ENCODE measurements at places on chromosomes 13 and 19.

DNA sequence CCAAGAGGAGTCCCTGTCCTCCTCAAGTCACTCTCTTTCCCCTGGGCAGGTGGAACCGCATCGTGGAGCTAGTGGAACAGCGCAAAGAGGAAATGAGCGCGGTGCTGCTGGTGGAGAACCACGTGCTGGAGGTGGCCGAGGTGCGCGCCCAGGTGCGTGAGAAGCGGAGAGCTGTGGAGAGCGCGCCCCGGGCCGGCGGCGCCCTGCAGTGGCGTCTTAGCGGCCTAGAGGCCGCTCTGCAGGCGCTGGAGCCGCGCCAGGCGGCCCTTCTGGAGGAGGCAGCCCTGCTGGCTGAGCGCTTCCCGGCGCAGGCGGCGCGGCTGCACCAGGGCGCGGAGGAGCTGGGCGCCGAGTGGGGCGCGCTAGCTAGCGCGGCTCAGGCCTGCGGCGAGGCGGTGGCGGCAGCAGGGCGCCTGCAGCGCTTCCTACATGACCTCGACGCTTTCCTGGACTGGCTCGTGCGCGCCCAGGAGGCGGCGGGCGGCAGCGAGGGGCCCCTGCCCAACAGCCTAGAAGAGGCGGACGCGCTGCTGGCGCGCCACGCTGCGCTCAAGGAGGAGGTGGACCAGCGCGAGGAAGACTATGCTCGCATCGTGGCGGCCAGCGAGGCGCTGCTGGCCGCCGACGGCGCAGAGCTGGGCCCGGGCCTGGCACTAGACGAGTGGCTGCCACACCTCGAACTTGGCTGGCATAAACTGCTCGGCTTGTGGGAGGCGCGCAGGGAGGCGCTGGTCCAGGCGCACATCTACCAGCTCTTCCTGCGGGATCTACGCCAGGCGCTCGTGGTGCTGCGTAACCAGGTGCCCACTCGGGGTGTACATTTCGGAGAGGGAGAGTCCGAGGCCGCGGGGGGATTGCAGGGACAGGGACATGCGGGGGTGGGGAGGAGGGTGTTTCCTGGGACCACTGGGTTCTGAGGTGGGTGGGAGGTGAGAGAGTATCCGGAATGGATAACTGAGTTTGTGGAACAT lies 52.8 kb downstream of the SPTBN4 start:
- no peak for DNase-seq

DNA sequence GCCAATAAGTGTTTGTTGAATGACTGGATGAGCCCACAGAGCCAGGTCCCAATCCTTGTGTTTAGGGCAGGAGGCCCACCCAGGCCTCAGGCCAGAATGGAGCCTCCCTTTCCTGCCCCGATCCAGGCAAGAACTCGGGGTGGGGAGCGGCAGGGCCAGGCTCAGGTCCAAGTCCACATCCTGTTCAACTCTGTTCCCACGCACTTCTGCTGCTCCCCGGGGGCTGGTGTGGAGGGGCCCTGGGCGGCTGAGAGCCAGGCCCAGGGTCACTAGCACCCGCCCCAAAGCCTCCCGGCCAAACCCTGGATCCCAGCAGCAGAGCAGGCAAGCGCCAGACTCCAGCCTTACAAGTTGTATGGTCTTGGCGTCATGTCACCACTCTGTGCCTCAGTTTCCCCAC lies 8.0 kb downstream of the ANGPTL8 start:
- DNase-seq, result no peak

DNA sequence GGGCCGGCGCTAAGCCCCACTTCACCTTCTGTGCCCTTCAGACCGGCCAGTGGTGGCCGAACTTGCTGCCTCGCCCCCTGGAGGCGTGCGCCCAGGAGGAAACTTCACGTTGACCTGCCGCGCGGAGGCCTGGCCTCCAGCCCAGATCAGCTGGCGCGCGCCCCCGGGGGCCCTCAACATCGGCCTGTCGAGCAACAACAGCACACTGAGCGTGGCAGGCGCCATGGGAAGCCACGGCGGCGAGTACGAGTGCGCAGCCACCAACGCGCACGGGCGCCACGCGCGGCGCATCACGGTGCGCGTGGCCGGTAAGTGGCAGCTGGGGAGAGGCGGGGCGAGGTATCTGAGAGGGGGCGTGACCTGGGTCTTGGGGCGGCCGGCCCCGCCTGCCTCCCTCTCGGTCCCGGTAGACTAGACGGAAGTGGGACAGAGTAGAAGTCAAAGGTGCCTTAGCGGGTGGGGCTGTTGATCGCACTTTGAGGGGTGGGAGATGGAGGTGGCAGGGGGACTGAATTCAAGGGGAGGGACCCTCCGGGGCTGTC lies 5.6 kb downstream of the ICAM5 start:
- peak; percentile 70 for DNase-seq

DNA sequence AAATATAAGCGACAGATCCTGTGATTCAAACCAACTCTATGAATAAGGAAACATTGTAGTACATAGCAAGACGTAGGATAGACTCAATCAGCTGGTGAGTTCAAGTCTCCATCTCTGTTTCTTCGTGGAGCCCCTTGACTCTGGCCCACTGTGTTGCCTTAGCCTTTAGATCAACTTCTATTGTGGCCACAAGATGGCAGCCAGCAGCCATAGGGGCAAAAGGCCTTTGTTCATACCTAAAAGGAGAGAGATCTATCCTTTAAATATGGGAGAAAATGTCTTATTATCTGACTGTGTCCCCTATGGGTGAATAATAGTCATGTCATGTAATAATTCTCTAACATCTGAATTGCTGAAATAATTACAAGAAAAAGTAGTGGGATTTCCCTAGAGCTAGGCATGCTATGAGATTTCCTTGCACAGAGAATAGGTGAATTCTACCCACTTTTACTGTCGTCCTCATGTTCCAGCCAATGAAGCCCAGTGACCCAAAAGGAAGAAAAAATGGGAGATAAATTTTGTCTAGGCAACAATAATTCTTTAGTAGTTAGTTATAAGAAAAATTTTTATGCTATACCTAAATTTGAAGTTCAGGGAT lies 129.4 kb downstream of the PCDH20 start:
- no peak for DNase-seq

DNA sequence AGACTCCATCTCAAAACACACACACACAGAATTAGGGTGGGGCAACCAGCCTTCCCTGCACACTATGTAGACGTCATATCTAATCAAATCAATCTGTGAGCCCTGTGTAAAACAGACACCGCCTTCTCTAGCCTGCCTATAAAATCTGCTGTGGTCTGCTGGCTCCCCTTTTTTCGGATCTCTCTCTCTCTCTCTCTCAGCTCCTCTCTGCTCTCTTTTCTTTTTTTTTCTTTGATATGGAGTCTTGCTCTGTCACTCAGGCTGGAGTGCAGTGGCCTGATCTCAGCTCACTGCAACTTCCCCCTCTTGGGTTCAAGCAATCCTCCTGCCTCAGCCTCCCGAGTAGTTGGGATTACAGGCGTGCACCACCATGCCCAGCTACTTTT lies 11.8 kb upstream of the CD70 start:
- no peak for DNase-seq

- DNase-seq, result no peak
These were observed 58.8 kb downstream of the RYR1 start for GRCh38 chr19:38492181-38492813.

DNA sequence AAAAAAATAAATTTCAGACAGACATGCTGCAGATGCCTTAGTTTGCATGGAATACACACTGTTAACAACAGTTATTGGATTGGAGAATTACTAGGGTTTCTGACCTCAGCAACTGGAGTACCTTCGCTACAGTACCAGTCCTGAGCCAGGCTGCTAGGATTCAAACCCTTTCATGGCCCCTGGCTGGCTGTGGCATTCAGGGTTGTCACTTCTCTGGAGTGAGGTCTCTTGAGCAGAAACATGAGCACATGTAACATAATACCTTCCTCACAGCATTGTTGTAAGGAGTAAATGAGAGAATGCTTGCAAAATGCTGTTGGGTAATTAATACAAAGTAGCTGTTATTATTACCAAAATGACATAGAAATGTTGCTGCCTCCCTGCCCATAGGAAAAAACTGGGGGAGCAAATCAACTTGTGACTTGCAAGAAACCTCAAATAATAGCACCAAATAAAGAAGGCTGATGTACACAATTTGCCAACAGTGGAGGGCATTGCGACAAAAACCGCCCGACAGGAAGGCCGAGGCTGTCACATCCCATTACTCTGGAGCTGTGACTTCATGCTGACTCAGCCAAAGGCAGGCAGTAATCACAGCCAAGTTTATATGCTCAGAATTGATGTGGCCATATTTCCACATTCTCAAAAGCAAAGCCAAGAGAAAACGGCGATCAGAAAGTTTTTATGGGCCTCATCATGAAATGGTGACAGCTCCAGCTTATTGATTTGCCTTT lies 100.4 kb downstream of the RFC3 start:
- no peak for DNase-seq

- DNase-seq, result no peak
These were observed 986 bp downstream of the DGKH start for GRCh38 chr13:42049454-42049813.

- no peak for DNase-seq
These were observed 20.6 kb upstream of the SLC46A3 start for GRCh38 chr13:28739376-28739775.

DNA sequence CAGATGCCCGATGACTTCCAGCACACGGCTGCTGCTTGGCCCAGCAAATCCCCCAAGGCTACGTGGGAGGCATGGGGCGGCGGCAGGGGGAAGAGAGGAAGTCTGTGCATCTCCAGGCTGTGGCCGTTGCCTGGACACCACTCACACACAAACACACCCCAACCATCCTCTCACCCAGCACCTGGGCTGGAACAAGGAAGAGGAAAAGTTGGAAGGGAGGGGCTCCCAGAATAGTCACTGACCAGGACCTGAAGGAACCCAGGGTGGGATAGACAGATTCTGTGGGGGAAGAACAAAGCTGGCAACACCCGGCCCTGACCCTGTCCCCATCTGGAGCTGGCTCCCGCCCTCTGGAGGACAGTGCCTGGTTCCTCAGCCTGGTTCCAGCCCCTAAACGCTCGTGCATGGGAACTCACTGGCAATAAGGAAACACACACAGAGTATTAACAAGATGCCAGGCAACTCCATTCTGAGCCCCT lies 11.2 kb downstream of the PPP6R1 start:
- DNase-seq, result no peak

GRCh38 chr13:30373727-30374126 lies 48.6 kb upstream of the UBE2L5 start:
- peak; percentile 34 for DNase-seq

- peak; percentile 29 for DNase-seq
These were observed 657 bp downstream of the PLIN3 start for GRCh38 chr19:4866595-4867424.

DNA sequence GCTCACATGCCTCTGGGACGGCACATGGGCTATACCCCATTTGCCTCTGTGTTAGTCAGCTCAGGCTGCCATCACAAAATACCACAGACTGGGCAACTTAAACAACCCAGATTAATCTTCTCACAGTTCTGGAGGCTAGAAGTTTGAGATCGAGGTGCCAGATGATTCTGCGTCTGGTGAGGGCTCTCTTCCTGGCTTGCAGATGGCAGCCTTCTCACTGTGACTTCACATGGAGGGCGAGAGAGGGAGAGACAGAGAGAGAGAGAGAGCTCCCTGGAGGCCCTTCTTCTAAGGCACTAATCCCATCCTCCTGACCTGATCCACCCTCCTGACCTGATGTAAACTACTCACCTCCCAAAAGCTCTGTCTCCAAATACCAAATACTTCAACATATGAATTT lies 55.0 kb downstream of the GPR12 start:
- DNase-seq, result no peak

DNA sequence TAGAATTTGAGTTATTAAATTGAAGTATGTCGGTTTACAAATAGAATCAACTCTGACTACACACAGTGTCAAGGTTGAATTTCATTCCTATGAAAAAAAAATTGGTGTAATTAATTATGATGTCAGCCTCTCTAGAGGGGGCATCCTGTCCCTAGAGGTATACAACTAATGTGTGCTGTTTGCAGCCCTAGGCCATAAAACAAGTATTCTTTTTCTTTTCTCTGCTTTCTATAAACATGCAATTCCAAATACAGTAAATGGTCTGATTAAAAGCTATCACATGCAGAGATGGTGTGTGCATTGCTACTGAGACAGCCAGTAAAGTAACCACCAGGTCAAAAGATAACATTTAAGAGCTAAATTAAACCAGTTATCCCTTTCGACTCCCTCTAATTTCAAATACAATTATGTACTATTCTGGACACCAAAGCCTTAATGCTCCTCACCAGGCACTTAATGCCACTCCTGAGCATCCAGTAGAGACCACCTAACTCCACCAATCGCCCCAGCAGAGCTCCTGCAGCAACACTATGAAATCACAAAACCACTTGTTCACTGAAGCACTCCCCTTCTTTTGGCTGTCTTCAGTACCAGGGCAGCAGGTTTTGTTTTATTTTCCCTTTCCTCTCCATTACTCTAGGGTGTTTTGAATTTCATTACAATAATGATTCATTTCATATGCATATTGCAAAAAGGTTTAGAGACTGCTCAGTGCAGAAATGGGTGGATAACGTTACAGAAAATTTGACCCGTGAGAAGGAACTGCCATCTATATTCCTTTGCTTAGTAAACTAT lies 426.9 kb downstream of the PCDH9 start:
- no peak for DNase-seq

- no peak for DNase-seq
These were observed 98.2 kb upstream of the SERP2 start for GRCh38 chr13:44275381-44275780.

DNA sequence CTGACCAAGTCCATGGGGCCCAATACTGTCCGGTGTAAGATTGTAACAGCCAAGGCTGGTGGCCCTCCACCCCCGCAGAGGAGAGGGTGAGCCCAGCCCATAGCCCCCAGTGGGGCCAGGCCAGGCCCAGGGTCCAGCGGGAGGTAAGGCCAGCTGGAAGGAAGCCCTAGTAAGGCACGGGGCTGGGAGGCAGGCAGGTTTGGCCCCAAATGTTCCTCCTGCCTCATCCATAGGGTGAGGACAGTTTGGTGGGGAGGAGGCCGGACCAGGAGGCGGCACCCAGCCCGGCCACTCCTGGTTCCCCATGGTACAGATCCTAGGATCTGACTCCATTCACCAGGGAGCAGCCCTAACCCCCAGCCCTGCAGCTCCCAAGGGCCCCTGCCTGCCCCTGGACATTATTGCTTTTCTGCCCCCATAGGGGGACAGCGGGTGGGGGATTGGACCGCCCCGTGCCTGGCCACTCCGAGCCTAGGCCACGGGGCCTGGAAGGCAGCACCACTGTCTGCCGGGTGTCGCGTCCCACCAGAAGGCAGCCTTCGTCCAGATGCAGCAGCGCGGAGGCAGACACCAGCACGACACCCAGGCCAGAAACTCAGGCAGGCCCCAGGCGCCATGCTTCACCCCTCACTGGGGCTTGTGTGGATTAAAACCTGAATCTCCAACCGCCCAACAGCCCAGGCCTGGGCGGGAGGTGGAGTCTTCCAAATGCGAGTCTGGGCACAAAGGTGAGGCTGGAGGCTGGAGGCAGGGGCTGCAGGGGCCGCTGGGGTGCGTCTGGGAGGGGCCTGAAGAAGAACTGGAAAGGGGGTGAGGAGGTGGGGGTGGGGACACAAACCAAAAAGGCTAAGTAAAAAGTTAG lies 6.7 kb upstream of the CCNP start:
- no peak for DNase-seq

Data from CD4-positive, alpha-beta T cell treated with Interleukin-6 at 100 ng/mL for 8 hours (primary cell).